Osteoblast (primary cell): ENCODE measurements at places on chromosomes 3 and 15. TPM values are rescaled to one million over a fixed set of nuclear protein-coding genes. Genes with fewer than 3 reads are reported as not detected.

- no peak for DNase-seq
Observed at GRCh38 chr3:125460233-125460632, 59.8 kb downstream of the SNX4 start.

DNA sequence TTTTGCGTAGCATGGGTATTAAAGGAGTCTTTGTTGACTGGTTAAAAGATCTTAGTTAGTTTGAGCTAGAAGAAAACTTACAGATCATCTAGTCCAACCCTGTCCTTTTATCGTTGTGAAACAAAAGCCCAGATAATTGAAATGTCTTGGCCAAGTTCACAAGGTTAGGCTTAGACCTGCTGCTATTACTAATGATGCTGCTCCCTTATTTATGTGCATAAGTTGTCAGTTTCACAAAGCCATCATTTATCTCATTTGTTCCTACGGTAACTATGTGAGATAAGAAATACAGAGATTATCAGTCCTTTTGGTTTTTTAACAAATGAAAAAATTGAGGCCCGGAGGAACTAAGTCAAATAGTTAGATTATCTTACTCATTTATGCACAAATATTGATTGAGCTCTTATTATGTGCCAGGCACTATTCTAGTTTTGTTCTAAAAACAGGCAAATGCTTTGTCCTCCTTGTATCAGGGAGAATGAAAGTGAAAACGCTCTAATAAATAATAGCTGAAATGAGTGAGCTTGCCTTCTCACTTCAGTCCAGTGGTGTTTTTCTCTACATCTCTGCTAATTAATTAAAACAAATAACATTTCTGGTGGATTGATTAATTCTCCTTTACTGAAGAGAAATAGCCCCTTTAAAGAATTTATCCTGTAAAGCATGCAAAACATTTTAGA lies 49.1 kb upstream of the TPRG1 start:
- no peak for DNase-seq

DNA sequence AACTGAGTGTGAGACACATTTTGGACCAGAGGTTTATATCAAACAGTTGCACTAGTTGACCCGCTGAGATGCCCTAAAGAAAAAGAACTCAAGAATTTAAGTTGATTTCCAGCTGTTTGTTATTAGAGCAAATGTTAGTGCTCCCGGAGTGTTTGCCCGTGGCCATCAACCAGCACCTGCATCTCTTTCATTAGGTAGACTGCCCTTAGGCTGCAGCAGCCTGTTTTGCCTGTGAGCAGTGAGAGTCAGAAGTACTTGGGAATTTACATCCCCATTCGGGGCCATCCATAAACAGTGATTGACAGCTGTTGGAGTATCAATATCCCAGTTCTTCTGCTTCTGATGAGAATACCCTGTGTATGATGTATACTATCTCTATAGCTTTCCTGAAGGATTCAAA lies 492.6 kb downstream of the RBMS3 start:
- DNase-seq, result no peak

DNA sequence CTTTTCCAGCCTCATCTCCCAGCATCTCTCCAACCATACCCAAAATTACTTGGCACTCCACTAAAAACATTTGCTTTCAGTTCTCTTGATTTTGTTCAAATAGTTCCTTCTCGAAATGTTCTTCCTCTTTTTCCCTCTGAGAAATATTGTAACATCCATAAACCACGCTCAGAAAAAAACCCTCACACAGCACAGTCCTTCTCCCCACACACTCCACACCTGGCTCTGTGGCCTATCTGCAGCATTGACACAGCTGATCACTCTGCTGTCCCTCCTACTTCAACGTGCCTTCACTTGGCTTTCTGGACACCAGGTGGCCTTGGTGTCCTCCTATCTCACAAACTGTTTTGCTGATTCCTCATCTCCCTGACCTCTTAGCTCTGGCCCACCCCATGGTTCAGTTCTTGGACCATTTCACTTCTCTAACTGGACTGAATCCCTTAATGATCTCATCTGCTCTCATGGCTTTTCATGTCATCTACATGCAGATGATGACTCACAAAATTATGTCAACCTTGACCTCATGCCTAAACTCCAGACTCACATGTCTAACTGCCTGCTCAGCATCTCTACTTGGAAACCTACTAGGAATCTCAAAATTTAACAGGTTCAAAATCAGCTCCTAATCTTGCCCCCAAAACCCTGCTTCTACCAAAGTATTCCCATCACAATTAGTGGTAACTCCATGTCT lies 93.3 kb downstream of the TRIM42 start:
- no peak for DNase-seq

DNA sequence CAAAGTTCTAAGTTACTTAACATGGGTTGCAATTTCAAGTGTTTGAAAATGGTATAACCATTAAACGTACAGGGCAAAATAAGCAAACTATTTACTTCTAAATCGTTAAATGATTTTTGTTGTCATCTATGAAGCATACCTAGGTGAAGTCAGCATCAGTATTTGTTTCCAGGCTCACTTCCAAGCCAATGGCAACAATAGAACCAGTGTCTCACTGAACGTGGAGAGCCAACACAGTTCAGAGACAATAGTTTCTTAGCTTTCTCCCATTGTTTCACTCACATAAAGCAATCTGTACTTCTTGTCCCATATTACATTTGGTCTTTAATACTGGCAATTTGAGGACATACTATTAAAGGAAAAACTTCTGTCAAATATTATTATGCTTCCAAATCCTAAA lies 397.2 kb downstream of the MECOM start:
- DNase-seq, result no peak

DNA sequence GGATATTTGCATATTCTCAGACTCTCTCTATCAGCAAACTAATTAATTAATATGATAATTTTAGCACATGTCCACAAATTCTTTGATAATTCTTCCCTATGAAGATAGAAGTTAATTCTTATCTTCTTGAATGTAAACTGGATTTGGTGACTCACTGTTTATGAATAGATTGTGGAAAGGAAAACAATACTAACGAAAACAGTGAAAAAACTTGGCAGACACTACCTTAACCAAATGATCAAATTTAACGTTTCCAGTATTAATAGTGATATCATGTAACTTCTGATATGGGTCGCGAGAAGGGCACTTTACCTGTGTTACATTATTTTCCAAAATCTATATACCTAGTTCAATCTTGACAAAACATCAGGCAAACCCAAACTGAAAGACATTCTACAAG lies 401.0 kb downstream of the SI start:
- DNase-seq, result no peak

DNA sequence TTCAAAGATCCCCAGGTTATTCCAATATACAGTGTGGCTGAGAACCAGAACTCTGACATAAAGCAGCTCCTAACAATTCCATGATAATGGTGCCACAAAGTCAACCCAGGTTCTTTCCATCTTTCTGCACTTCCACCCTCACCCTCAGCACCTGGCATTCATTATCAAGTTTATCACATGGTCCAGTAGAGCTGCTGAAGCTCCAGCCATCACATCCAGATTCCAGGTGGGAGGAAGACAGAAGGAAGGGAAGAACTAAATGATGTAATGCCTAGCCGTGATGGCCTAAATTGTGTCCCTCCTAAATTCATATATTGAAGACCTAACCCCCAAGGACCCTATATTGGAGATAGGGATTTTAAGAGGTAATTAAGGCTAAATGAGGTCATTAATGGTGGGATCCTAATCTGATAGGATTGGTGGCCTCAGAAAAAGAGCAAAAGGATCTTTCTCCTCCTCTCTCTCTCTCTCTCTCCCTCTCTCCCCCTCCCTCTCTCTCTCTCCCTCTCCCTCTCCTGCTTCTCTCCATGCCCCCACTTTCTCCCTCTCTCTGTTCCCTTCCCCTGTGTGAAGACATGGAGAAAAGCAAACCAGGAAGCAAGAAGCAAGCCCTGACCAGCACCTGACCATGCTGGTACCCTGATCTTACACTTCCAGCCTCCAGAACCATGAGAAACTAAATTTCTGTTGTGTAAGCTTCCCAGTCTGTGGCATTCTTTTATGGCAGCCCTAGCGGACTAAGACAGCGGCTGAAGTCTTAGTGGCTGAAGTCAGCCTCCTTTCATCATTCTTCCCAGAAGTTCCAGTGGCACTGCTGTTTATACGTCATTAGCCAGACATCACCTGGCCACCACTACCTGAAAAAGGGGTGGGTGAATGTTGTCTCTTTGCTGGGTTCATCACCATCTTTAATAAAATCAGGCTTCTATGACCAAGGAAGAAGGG lies 369.7 kb upstream of the PROK2 start:
- no peak for DNase-seq

GRCh38 chr3:194275721-194276120 lies 75.4 kb downstream of the CPN2 start:
- DNase-seq, result no peak

- no peak for DNase-seq
Observed at GRCh38 chr15:83613714-83614113, 40.2 kb upstream of the ADAMTSL3 start.

The CCR8 gene
- not detected in 2 replicates for total RNA-seq

The OCA2 gene
- not detected in 2 replicates for total RNA-seq

The NRROS gene
- total RNA-seq, result 0.72 and 1.2 TPM in 2 replicates
